ENCODE measurements at places on chromosomes 11 and 22.

DNA sequence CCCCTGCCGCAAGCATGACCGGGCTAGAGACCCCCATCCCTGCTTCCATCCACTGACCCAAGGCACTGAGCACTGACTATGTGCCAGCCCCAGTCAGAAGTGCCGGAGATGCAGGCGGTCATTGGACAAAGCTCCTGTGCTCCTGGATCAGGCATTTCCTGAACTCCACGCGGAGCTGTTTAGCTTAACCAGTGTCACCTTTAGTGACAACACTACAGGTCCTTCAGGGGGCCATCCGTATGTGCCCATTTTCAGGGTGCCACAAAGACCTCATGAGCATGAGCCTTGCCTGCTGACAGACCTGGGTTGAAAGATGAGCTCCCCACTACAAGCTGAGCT, 63.0 kb upstream of the FGF3 start:
- no peak for DNase-seq

- no peak for DNase-seq
Measured at GRCh38 chr11:12547953-12548650, 126.1 kb upstream of the TEAD1 start.

GRCh38 chr11:1934335-1935155, 12.6 kb upstream of the MRPL23 start:
- no peak for DNase-seq

GRCh38 chr11:73800276-73800806, 12.7 kb downstream of the MRPL48 start:
- DNase-seq = no peak

GRCh38 chr11:6199174-6199810, at the start of gene OR52W1:
Gene OR52W1, plus strand, starts transcription at chr11:6199224. Its CDS starts 0 bp downstream, at chr11:6199224.
- no peak for DNase-seq

DNA sequence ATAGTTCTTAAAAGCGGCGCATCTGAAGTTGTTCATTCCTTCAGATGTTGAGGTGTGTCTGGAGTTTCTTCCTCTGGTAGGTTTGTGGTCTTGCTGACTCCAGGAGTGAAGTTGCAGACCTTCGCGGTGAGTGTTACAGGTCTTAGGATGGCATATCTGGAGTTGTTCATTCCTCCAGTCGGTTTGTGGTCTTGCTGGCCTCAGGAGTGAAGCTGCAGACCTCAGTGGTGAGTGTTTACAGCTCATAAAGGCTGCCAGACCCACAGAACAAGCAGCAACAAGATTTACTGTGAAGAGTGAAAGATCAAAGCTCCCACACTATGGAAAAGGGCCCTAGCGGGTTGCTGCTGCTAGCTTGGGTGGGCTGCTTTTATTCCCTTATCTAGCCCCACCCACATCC, 201.7 kb upstream of the PDGFD start:
- DNase-seq = no peak

DNA sequence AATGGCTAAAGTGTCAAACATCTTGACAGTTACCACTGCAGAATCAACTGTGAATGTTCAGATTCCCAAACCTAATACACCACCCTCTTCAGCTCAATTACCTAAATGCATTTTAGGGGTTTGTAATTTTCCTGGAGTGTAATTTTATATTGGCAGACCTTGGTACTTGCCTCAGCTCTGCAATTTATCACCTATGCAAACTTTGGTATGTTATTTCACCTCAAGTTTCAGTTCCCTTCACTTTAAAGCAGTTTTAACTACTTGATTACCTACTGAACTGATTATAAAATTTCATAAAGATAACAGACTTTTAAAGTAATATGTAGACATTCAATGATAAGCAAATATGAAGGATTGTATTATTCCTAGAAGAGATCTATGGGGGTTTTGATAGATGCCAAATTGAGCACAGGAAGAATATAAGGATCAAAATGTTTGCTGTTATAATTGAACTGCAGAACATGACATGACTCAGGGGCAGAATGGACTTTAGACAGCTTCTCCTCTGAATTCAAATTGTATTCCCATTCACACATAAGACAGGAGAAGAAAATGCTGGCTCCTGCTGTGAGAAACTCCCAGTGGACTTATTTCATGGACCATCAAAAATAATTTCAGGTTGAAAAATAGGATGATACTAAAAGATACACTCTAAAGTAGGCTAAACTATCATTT, 491.5 kb upstream of the LUZP2 start:
- DNase-seq = no peak

- no peak for DNase-seq
Measured at GRCh38 chr11:46210133-46210636, 67.3 kb upstream of the CREB3L1 start.

- DNase-seq = no peak
Measured at GRCh38 chr11:9717719-9718118, 53.8 kb downstream of the SWAP70 start.

DNA sequence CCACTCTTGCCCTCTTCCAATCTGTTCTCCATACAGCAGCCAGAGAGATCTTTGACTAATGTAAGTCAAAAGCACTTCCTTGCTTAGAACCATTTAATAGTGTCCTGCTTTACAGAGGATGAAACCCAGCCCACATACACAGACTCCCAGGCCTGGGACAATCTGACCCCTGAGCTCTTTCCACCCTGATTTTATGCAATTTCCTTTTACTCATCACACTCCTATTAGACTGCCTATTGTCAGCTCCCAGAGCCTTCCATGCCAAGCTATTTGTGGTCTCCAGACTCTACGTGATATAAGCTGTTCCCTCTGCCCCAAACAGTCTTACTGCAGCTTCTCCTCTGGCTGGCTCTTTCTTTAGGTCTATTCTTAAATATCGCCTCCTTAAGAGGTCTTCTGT, 28.1 kb downstream of the ME3 start:
- no peak for DNase-seq

DNA sequence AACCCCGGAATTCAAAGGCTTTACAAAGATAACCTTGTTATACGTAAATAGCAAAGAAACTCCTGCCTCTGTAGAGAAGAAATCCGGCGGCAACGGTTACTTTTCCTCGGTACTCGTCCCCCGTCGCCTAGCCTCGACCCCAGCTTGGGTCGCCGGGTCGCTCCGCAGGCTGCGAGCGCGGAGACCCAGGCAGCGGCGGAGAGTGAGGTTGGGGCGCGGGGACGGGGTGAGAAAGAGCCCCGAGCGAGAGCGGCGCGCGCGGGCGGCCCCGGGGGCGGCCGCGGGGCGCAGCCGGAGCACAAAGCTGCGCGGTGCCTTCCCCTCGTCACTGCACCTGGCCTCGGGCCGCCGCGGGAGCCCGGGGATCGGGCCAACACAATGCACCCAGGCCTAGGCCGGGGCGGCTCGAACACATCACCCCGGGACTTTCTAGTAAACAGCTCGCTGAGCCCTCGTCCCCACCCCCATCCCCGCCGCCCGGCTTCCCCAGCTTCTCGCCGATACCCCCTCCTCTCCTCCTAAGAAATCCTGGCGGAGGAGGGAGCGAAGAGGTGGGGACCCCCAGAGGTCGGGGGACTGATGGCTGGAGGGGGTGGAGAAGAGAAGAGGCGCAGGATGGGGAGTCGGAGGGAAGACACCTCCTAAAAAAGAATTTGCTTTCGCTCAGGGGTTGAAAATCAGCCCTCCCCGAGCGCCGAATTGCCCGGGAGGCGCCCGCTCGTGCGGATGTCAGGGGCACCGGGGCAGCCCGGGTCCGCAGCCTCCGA, 845 bp downstream of the MPPED2 start:
- DNase-seq = no peak

GRCh38 chr11:69166218-69167115, 10.7 kb downstream of the SMIM38 start:
- no peak for DNase-seq
